CD4-positive, alpha-beta T cell treated with Interleukin-2 at 100 ng/mL for 4 hours (primary cell): ENCODE measurements at places on chromosomes 13 and 19.

DNA sequence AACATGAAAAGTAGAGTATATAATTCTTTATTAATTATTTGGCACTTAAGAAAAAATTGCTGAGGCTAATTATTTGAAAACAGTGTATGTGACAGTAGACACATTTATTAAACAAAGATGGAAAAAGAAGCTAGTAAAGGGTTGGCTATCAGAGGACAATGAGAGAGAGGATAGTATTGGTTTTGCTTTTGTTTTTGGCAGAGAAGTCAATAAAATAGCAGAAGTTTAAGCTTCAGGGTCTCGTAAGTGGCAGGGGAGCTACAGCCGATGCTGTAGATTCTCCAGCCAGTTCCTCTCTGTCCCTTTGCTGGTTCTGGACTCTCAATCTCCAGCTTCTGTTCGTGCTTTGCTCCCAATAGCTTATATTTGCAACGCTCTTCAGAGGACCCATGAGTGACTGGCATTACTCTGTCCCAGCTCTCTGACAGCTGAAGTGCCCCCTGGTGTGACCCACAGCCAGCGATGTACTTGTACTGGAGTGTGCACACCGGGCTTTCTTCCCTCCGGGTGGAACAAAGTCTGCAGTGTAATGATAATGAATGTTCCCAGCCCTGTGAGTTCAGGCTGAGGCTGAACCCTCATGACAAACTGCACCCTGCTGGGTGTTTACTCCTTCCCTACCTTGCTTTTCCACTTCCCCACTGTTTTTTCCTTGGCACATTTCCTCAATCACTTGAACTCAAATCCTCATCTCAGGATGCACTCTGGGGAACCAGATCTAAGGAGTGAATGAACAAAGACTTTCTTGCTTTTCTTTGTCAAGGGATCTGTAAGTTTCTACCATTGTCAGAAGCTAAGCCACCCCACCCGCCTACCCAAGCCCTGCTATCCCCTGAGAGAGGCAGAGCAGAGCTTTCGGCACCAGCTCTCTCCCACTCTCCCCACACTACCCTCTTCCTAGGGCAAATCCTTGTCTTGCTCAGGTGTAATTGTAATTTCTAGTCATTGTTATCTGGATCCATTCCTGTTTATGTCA lies 254.8 kb downstream of the LHFPL6 start:
- DNase-seq: no peak

DNA sequence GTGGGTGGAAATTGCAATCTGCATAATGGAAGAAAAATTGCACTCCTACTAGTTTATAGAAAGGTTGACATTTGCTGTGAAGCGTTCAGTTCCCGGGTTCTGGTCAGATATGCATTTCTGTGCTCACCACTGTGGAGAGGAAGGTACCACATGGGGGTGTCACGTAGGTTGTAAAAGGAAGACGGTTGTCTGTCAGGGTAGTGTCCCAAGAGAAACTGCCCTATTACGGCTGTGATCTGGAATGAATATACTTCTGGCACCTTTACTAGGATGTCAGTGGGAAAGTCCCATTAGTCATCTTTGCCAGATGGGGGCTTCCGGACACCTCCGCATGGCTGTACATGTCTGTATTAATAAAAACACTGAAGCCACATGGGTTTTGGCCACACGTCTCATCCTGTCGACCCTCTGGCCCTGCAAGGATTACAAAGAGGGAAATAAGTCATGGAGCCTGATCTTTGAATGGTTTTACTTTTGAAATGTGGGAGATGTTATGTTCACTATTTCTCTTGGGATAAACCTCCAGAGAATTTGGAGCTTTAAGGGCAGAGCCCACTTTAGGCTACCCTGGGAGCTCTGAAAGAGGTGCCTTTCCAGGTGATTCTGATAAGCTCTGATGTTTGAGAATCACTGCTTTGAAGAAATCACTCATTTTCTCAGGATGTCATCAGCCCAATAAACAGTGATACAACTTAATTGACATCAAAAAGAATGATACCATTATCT lies 133.9 kb downstream of the AKAP11 start:
- peak; percentile 67 for DNase-seq

DNA sequence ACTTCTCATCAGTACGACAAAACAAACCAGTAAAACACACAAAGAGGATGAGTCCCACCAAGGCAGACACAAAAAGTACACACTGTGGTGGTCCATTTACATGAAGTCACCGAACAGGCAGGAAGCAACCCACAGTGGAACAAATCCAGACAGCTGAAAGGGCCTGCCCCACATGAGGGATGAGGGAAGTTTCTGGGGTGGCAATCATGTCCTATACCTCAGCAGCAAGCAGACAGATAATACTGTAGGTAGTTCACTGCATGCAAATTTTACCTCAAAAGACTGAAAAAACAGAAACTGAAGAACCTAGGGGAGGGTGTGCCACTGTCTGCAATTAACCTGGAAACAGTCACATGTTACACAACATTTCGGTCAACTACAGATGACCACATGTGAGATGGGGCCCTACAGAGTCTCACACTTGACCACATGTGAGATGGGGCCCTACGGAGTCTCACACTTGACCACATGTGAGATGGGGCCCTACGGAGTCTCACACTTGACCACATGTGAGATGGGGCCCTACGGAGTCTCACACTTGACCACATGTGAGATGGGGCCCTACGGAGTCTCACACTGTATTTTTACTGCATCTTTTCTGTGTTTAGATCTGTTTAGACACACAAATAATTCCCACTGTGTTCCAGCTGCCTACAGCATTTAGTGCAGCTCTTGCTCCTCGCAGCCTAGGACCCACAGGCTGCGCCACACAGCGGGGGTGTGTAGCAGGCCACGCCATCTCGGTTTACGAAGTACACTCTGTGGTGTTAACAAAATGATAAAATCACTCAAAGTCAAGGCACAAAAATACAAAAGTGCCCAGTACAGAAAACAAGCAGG lies 22.2 kb downstream of the PCID2 start:
- DNase-seq: peak; percentile 42

DNA sequence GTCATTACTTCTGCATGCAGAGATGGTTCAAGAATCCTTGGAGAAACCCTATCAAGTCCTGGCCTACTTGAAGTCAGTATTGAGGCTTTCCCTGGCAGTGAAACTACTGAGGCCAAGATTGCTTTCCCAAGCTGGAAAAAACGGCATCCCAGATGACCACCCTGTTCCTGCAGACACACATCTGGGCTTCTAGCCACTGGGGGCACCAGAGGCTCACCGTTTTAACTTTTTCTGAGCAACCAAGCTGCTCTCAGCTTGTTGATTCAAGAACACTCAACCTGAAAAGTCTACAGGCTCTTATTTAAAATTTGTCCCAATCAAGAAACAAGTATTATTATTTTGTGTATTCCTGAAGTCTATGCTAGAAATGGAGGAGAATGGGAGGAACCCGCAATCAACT lies 66.6 kb downstream of the SPRYD7 start:
- no peak for DNase-seq

DNA sequence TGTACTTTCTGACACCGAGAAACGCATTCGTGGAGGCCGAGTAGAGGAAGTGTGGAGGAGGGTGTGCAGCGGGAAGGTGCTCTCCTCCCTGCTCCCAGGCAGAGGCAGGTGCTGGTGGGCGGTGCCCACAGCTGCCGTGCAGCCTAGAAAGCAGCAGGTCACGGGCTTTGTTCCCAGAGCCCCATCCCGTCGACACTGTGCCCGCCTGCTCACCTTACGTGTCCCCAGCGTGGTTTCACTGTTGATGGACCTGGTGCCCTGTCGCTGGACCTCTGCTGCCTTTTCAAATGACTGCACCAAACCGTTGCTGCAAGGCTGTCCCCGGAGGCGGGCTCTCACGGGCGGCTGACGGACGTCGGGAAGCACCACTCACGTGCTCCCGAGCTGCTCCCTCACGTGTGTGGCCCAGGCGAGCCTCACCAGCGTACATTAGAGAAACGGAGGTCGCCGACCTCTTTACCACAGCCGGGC lies 20.8 kb downstream of the PLEKHJ1 start:
- peak; percentile 39 for DNase-seq

DNA sequence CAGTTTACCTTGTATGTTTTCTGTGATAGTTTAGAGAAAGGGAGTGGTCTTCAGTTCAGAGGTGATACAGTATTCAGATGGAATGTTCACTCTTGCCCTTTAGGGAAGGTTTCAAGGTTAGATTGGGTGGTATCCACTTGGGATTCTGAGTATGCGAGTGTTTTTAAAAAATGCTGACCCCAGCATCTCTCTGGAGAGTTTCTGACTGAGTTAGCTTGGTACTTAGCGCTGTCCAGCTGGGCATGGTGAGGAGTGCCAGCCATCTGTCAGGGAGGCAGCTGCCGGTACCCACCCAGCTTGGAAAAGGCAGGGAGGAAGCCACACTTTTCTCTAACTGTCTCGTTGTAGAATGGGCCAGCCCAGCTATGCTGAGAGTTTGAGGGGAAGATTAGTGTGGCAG lies 63.3 kb downstream of the ARHGEF7 start:
- no peak for DNase-seq

DNA sequence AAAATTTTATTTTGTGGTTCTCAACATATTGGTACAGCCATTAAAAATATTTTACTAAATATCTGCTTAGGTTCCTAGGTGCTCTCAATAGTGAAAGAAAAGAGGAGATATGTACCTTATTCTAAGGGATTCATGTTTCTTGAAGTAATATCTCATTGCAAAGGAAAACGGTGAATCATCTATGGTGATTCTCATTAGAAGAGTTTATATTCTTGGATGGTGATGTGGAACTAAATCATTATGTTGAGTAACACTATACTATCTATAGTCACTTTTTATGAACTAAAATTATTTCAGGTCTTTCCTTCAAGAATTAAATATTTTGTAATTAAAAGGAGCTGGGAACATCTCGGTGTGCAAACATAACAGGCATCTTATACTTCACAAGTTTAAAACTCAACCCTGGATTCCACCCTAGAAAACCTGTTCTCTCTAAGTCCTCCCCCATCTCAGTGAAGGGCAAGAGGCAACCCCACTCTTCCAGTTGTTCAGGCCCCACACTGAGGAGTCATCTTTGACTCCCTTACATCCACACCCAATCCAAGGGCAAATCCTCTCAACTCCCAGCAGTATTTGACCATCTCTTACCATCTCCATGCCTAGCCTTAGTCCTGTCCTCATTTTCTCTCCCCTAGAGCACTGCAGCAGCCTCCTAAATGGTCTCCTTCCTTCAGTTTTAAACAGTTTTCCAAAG lies 140.1 kb downstream of the RGCC start:
- DNase-seq: no peak

DNA sequence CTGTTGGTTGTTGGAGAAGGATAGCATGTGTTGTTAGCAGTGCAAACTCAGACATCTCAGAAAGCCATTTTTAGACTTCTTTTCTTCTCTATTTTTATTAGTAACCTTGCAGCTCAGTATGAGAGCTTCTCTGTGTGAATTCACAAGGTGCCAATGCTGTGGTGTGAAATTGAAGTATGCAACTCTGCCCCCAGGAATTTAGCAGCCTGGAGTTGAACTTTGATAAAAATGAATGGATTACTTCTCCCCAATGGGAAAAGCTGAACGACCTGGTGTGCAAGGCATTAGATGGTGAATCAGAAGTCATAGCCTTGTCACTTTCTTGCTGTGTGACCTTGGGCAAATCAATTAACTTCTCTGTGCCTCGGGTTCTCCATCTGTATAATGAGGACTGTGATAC lies 512.3 kb upstream of the PCDH9 start:
- no peak for DNase-seq

GRCh38 chr13:48653472-48653939 lies at the start of gene CYSLTR2:
Gene CYSLTR2 (plus strand): TSS chr13:48653929. CDS start chr13:48706818, 52,889 bp downstream.
- peak; percentile 91 for DNase-seq

- no peak for DNase-seq
These were observed 15.1 kb upstream of the TRPC4 start for GRCh38 chr13:37884674-37885073.

DNA sequence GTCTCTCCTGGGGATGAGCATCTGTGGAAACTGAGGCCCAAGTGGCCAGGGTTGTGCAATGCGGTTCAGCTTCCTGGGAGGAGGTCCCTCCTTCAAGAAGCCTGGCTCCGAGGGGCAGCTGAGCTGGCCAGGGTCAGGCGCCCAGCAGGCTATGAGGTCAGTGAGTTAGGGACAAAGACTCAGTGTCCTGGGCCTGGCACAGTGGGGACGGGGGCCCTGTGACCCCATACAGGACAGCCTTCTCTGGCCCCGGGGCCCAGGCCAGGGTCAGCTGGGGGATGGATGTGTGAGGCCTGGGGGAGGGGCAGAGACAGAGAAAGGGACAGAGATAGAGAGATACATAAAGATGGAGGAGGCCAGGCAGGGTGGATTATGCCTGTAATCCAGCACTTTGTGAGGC lies 3.0 kb upstream of the IL12RB1 start:
- DNase-seq: no peak

GRCh38 chr19:611481-611868 lies 21.8 kb downstream of the HCN2 start:
- DNase-seq: peak; percentile 87

DNA sequence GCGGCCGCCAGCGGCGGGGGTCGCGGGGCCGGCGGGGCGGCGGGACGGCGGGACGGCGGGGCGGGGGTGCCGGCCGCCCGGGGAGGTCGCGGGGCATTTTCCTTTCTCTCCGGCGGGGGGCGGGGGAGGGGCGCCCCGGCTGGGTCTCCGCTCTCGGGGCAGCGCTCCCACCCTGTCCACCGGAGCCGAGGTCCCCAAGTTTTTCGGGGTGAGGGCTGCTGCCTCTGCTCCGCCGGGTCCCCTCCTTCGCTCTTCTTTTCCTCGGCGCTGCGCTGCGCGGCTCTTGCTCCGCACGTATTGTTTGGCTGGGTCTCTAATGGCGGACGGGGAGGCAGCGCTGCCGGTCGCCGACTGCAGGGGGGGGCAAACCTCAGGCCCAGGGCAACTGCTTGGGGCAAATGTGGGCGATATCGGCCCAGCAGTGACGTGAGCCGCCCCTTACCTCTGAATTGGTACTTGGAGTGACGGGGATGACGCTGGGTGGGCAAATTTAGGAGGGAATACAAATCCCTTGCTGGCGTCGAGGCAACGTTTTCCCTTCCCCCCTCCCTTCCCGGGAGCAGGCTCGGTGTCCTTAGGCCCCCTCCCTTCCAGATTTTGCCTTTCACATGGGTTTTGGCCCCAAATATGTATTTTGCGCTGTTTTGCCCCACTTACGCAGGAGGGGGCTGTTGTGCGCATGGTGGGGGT lies 759 bp downstream of the ZMYM2 start:
- DNase-seq: peak; percentile 66

- DNase-seq: no peak
These were observed 140.3 kb upstream of the RXFP2 start for GRCh38 chr13:31598990-31599389.

DNA sequence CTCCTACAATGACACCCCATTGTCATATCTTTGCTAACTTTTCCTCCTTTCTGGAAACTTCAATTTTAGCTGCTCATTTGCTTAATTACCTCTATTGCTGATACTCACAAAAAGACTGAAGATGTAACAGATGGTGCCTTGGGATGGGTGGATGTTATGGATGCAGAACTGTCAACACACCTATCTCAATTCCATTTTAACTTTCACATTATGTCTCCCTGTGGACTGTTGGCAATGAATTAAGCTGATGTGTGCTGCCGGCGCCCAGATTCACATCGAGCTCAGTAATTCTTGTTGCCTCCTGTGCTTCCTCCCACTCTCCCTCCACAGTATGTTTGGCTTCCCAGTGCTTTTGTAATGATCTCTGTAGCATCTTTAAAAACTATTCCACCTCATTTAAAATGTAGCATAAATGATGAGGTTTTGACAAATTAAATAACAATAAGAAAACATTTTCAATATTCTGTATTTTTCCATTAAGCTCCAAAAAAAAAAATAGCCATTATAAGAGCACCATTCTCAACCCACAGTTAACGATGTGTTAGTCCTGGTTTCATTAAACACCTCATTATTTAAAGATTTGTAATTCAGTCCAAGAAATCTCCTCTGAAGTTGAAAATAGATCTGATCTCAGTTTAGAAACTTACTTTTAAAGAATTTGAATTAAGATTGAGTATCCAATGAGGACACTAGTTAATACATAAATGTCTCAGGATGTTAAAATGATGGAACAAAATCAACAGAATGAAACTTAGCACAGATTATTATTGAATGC lies 99.9 kb upstream of the FAM216B start:
- DNase-seq: no peak
